ENCODE measurements at places on chromosomes 12 and 14. TPM values are rescaled to one million over a fixed set of nuclear protein-coding genes. Genes with fewer than 3 reads are reported as not detected.

The KLHL33 gene
- total RNA-seq, result 0.27 TPM

DNA sequence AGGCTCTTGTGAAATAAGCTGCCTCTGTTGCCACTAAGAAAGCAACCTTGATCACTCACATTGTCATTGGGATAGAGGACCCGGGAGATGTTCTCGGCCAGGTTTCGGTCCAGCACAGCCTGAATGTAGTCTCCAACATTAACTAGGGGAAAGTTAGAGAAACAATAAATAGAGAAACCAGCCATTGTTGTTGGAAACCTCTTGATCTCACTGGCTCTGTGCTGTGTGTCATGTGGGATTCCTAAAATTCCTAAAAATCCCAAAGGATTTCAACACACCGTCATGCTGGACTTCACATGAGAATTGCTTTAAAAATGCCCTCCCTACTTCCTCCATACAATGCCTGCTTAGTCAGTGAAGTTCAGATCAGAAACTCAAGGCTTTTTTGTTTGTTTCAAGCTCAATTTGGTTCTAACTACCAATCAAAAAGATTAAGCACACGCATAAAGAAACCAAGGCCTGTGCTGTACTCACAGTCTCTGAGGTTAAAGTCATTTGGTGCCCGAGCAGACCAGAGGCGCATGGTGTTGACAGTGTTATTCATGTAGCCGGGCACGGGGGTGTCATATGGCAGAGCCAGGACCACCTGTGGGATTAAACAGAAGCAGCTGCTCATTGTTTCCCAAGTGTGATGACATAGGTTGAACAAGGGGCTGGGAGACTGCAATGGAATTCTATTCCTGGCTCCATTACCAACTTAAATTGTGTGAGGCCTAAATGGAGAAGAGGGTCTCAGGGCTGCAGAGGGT lies 23.6 kb downstream of the PYGL start:
- H3K4me3 ChIP-seq, result no peak overlapping the region
- H3K27me3 ChIP-seq, result no peaks in the 10 kb centered on the region
- no peaks in the 10 kb centered on the region for H3K4me1 ChIP-seq
- H3K27ac ChIP-seq, result no peak overlapping the region
- no peak for DNase-seq
- peaks cover 21% of the 10 kb centered on the region for H3K36me3 ChIP-seq

DNA sequence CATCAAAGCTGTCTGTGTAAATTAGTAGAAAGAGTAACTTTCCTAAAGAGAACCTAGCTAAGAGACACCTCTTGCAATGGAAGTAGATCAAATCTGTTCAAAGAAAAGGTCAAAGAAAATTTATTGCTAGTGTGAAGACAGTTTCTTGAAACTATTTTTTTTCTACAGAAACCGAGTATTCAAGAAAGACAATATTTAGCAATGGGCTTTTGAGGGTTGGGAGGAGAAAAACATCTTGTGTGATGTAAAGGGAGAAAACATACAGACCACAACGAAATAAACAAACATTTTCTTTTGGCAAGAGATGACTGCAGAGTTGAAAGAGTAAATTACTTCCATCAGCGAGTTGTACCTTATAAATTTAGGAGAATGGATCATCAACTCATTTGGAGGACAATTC lies 24.4 kb downstream of the NKX2-1 start:
- no peaks in the 10 kb centered on the region for H3K27me3 ChIP-seq
- H3K4me3 ChIP-seq, result no peak overlapping the region
- no peaks in the 10 kb centered on the region for H3K36me3 ChIP-seq
- H3K4me1 ChIP-seq, result peaks cover 13% of the 10 kb centered on the region
- DNase-seq, result no peak

DNA sequence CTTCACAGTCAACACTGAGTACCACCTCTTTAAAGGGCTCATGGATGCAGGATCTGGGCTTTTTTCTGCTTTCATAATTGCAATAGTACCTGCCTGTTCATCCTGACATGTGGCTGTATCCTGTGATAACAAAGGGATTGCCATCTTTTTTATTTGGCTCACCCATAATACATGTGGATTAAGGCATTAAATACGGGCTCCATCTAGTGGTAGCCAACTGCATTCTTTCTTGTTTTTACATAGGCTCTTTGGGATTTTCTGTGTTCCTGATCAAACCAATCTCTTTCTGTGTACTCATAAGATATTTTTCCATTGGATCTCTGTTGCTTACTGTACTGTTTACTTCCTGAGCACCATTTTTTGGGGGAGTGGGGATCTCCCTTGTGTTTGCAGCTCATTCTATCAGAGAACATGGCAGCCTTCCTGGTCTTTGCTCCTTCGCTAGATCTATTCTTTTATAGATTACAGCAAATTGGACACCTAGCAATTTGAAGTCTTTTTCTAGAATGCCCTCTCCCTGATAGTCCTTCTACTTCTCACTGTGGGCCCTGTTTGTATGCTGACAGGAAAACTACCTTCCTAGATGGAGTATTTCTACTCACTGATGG lies 723.4 kb upstream of the MDGA2 start:
- no peak overlapping the region for H3K27ac ChIP-seq
- no peaks in the 10 kb centered on the region for H3K4me1 ChIP-seq
- H3K27me3 ChIP-seq, result no peaks in the 10 kb centered on the region
- no peak for DNase-seq
- H3K36me3 ChIP-seq, result no peaks in the 10 kb centered on the region
- H3K4me3 ChIP-seq, result no peak overlapping the region

DNA sequence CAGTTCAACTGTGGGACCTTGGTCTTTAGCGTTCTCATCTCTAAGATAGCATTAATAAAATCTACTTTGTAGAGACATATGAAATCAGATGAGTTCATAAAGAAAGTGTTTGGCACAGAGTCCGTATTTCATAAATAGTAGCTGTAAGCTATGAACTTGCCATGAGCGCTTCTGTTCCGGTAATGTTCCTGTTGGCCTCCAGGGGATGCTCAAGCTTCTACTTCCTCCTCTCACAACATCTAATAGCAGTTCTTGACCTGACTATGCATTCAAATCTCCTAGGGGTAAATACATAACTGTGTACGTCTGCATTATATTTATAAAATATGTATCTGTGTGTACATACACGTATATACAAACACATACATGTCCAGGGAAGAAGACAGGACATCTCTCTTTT lies 288.2 kb upstream of the TMPO start:
- no peaks in the 10 kb centered on the region for H3K27me3 ChIP-seq
- no peaks in the 10 kb centered on the region for H3K4me1 ChIP-seq
- no peak overlapping the region for H3K27ac ChIP-seq
- H3K36me3 ChIP-seq, result no peaks in the 10 kb centered on the region
- H3K4me3 ChIP-seq, result no peak overlapping the region

DNA sequence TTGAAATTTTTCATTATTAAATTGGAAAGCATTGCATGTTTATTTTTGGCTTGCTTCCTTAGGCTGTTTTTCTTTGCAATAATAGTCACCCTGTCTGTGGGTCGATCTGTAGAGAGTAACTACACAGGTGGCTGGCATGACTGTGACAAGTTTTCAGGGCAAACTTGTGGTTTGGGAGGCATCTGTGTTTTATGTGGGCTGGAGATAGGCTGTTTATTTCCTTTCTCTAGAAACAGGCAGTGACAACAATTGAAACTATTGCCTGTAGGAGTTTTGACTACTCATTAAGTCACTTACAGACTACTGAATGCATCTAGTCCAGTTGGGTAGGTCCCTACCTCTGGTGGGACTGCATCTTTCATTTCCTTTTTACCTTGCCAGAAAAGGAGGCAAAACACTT lies 155.6 kb downstream of the DYRK2 start:
- no peaks in the 10 kb centered on the region for H3K36me3 ChIP-seq
- no peaks in the 10 kb centered on the region for H3K27me3 ChIP-seq
- DNase-seq, result no peak
- peaks cover 15% of the 10 kb centered on the region for H3K4me1 ChIP-seq
- H3K4me3 ChIP-seq, result no peak overlapping the region

DNA sequence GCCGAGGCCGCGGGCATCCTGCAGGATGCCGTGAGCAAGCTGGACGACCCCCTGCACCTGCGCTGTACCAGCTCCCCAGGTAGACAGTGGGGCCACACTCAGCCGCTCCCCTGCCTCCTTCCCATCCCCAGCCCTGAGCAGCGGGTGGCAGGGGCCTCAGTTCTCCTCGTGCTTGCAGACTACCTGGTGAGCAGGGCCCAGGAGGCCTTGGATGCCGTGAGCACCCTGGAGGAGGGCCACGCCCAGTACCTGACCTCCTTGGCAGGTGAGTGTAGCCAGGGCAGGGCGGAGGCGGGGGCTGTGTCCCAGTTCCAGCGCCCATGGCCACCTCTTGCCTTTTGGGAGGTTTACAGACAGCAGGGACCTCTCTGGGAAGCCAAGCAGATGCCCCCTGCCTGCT lies 22.9 kb downstream of the HIP1R start:
- no peak overlapping the region for H3K4me3 ChIP-seq
- H3K27ac ChIP-seq, result no peak overlapping the region
- peaks cover 21% of the 10 kb centered on the region for H3K4me1 ChIP-seq
- no peaks in the 10 kb centered on the region for H3K27me3 ChIP-seq
- DNase-seq, result no peak
- H3K36me3 ChIP-seq, result peaks cover 16% of the 10 kb centered on the region

DNA sequence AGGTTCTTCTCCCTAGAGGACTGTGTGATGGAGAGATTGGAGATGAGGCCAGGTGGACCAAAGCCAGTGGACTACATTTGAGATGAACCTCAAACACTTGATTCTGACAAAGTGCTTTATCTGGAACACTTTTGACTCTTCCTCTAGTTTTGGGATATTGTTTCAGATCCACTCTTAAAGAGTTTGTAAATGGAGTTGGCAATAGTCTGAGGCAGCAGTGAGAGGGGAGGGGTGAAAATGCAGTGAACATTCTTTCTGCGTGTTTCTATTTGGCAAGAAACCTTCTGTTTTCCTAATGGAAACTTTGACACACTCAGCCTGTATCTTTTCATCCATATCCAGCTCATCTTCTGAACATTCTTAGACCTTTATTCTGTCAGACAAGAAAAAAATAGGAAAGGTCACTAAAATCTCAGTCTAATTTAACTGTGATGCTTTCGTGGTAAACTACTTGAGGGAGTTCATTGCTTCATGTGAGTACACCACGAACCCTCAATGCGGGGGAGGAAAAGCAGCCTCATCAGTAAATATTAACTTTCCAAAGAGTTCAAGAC lies 57.4 kb upstream of the KCNJ8 start:
- no peaks in the 10 kb centered on the region for H3K4me1 ChIP-seq
- H3K27ac ChIP-seq, result peak overlapping the region; percentile 10
- H3K27me3 ChIP-seq, result no peaks in the 10 kb centered on the region
- no peaks in the 10 kb centered on the region for H3K36me3 ChIP-seq
- no peak for DNase-seq
- no peak overlapping the region for H3K4me3 ChIP-seq

DNA sequence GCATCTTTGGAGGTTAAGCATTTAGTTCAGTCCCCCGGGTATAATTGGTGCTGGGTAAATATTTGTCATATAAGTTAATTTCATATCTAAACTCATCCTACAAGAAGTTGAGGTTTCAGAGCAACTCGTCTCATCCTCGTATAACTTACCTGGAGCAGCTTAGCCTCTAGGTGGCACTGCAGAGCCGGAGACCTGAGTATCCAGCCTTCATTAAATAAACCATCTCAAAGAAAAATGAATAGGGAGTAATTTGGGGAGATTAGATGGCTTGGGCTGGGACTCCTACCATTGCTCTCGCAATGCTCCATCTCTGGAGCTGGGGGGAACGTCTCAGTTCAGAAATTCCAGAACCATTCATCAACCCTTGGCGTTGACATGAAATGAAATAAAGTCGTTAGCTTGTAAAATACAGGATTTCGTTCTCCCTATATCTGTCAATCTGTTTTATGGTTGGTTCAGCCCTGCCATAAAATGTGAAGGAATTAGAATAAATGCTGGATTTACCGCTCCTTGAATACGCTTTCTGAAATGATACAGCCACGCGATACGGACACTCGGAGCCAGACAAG lies 122.9 kb upstream of the TMEM132D start:
- H3K27me3 ChIP-seq, result no peaks in the 10 kb centered on the region
- H3K36me3 ChIP-seq, result no peaks in the 10 kb centered on the region
- no peak overlapping the region for H3K27ac ChIP-seq
- H3K4me1 ChIP-seq, result no peaks in the 10 kb centered on the region
- H3K4me3 ChIP-seq, result no peak overlapping the region

DNA sequence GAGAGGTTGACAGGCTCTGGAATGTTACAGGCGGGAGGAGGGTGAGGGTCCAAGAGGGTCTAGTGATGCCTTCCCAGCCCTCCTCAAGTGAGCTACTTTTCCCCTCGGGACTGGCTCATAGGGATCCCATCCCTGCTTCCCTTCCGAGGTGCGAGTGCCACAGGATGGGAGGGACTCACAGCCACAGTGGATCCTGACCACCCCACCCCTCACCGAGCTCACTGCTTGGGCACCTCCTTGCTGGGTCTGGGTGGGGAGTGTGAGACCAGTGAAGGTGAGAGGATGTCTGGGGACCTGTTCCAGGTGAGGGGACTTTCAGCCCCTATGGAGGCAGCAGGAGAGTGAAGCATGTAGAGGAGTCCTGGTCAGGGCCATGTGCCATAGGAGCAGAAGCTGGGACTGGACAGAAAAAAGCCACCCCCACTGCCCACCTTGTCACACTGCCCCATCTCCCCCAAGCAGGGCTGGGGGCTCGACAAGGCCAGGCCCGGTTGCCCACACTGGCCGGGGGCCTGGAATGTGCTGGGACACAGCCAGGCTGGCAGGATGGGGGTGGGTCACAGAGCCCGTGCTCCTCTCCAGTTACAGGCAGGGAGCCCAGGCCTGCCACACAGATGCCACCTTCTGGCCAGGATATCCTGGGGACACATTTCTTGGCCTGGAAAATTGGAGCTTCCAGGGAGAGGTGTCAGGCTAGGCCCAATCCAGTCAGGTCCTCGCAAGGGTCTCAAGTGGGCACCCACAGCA lies 1.7 kb upstream of the TNS2 start:
- H3K27me3 ChIP-seq, result no peaks in the 10 kb centered on the region
- peak; percentile 95 for DNase-seq
- H3K4me1 ChIP-seq, result peaks cover 80% of the 10 kb centered on the region
- no peaks in the 10 kb centered on the region for H3K36me3 ChIP-seq
- peak overlapping the region; percentile 98 for H3K27ac ChIP-seq
- peak overlapping the region; percentile 34 for H3K4me3 ChIP-seq

- peaks cover 3% of the 10 kb centered on the region for H3K36me3 ChIP-seq
- peak overlapping the region; percentile 90 for H3K27ac ChIP-seq
- DNase-seq, result no peak
- H3K4me3 ChIP-seq, result peak overlapping the region; percentile 97
- peaks cover 39% of the 10 kb centered on the region for H3K4me1 ChIP-seq
Observed at GRCh38 chr12:52070185-52070925, 577 bp downstream of the ATG101 start.

- H3K4me3 ChIP-seq, result no peak overlapping the region
- no peaks in the 10 kb centered on the region for H3K27me3 ChIP-seq
- peaks cover 44% of the 10 kb centered on the region for H3K4me1 ChIP-seq
- peak; percentile 53 for DNase-seq
Observed at GRCh38 chr14:52110441-52111086, 41.7 kb upstream of the NID2 start.
